ENCODE measurements at places on chromosomes 4 and X. TPM values are rescaled to one million over a fixed set of nuclear protein-coding genes. Genes with fewer than 3 reads are reported as not detected.

- DNase-seq, result no peak
Observed at GRCh38 chr4:51963841-51964517, 56.2 kb downstream of the LRRC66 start.

DNA sequence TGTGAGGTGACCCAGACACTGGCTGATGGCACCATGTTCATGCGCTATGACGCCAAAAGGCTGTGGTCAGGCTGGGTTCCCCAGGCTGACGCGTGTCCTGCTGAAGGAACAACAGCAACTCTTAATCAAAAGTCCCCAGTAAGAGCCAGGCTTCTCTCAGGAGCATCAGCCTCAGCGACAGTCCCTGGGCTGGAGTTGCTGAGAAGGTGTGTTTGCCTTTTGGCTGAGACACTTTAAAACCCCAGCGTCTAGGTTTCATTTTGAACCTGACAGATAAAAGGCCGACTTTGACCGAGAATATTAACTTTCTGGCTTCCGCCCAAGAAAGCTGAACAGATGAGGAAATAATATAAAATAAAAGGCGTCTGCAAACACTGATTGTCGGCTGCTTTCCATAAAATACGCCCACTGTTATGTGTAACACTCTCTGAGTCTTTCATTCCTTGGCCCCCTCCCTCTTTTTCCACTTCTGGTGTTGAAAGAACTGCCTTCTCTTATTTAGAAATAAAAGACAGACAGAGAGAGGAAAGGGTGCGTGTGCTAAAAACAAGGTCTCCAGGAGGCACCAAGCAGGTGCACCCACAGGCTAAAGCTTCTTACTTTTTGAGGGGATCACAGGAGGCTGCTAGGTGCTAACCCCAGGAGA, 373.6 kb downstream of the MID1IP1 start:
- DNase-seq, result peak; percentile 45

GRCh38 chrX:70479247-70479921, 34.7 kb downstream of the DLG3 start:
- no peak for DNase-seq

GRCh38 chr4:107044170-107044569, 8.1 kb upstream of the DKK2 start:
- no peak for DNase-seq

DNA sequence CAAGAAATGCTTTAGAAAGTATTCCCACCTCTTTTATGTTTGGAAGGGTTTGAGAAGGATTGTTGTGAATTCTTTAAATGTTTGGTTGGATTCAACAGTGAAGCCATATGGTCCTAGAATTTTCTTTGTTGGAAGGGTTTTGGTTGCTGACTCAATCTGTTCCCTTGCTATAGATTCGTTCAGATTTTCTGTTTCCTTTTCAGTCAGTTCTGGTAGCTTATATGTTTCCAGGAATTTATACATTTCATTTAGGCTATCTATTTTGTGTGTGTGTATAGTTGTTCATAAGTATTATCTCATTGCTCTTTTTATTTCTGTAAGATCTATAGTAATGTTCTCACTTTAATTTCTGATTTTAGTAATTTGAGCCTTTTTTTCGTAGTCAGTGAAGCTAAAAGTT, 114.4 kb downstream of the MSN start:
- no peak for DNase-seq

GRCh38 chr4:184401397-184402171, 72.8 kb downstream of the IRF2 start:
- DNase-seq, result no peak

DNA sequence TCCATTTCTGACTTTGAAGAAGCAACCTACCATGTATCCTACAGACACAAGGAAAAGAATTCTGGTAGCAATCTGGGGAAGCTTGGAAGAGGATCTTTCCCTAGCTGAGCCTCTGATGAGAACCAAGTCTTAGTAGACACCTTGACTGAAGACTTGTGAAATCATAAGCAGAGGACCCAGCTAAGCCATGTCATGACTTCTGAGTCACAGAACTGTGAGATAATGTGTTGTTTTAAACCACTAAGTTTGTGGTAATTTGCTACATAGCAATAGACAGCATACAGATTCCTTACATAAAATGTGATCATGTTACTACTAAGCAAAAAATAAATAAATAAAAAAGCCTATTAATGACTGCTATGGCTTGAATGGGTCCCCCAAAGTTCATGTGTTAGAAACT, 71.3 kb upstream of the ANKRD50 start:
- no peak for DNase-seq

- no peak for DNase-seq
Observed at GRCh38 chr4:168183717-168184571, 91.6 kb downstream of the ANXA10 start.

DNA sequence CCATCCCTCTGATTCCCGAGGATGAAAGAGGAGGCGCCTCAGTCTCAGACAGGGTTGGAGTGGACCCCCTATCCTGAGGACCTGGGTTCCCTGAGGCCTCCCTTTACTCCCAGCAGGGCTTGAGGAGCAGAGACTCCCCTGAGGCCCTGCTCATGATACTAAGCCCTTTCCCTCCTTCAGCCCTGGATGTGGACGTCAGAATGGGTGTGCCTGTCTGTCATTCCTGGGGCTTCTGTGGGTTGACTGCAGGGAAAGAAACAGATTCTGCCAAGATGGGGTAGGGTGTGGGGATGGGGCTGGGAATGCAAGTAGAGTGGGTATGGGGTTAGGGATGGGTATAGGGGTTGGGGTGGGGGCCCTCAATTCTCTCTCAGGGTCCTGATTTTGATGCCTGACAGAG, 21.1 kb downstream of the MAGEA10 start:
- DNase-seq, result no peak

DNA sequence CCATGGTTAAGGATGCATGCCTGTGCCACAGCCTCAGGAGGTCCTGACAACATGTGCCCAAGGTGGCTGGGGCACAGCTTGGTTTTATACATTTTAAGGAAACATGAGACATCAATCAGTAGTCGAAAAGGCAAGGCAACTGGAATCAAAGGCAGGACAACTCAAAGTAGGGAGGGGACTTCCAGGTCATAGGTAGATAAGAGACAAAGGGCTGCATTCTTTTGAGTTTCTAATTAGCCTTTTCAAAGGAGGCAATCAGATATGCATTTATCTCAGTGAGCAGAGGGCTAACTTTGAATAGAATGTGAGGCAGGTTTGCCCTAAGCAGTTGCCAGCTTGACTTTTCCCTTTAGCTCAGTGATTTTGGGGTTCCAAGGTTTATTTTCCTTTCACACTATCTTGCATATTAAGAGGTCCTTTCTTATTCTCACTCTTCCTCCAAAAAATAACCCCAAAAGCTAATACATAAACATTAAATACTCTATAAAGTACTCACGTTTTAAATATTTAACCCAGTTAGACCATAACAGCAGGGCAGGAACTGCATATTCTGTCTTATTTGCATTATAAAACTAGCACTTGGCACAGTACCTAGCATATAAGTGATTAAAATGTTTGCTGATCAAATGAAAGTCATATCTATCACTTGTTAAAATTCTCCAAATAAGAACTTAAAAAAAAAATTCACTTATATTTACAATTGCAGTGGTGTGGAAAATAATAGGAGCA, 36.3 kb upstream of the UGT8 start:
- DNase-seq, result no peak

GRCh38 chrX:66731398-66731797, 92.5 kb upstream of the EDA2R start:
- DNase-seq, result peak; percentile 5

DNA sequence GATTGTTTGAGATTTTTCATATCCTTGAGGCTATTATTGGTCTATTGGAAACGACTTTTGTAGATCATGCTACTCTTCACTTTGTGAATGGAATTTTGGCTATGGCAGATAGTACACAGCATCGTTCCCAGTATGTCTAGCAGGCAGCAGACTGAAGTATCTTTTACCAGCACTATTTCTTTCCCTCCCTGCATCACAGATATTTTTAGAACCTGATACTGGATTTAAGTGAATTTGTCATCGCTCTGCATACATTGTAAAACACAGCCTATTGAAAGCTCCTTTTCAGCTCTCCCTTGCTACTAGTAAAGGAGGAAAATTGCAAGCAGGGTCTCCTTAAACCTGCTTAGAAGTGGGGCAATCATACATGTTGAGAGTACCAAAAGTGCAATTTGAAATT, 133.6 kb downstream of the LUZP4 start:
- no peak for DNase-seq

- no peak for DNase-seq
Observed at GRCh38 chr4:1336088-1336491, 10.9 kb upstream of the UVSSA start.

DNA sequence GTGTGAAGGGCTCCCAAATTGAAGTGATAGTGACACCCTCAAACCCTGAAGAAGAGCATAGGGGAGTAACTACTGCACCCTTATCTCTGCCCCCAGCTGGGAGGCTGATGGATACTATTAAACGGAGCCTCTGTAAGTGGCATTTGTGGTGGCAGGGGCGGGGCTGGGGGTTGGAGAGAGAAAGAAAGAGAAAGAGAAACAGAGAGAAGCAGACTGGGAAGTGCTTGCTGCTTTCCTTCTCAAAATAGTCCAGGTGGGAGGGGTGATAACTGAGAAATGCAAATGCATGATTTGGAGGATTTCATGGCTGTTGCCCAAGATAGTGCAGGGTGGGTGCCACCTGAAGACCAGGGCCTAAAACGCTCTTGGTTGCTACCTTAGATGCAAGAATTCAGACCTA, 253.5 kb upstream of the GATB start:
- peak; percentile 11 for DNase-seq

DNA sequence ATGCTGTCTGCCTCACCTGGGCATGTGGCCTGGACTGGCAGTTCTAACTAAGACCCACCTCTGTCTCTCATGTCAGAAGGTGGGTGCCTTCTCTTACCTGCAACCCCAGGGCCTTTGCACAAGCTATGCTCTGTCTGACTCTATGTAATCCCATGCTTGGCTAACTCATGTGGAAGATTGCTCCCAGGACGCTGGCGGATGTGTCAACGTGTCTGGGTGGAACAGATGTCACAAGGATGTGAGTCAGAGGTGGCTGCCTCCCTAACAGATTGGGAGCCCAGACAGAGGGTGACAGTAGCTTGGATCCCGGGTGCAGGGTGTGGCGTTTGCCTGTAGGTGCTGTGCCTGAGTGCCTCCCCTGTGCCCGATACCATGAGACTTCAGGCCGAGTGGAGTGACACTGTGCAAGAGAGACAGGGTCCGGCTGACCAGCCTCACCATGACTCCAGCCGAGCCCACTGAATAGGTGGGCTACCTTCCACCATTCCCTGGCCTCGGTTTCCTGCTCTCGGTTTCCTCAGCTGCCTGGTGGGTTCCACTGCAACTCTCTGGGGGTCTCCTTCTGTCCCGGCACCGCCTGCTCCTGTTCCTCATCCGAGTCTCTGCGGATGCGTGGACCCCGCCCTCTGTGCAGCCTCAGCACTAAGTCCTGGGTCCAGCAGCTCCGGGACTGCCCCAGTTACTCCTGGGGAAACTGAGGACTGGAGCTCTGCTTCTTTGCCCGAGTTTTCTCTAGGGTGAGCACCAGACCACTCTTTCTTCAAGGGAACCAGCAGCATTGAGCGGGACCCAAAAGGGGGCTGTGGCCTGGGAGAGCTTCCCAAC, 11.0 kb downstream of the SH3BP2 start:
- no peak for DNase-seq

The CT45A5 gene
- total RNA-seq, result not detected

The APBB2 gene
- 0.86 TPM for total RNA-seq

The SPACA5 gene
- total RNA-seq, result not detected

The FREM3 gene
- not detected for total RNA-seq

The CITED1 gene
- not detected for total RNA-seq

The PNMA6F gene
- total RNA-seq, result not detected

The TXK gene
- 6.4 TPM for total RNA-seq

The ZNF157 gene
- total RNA-seq, result 0.79 TPM

The HTRA3 gene
- not detected for total RNA-seq

All from CD8-positive, alpha-beta memory T cell (primary cell).